Activated naive CD4-positive, alpha-beta T cell treated with anti-CD3 and anti-CD28 coated beads, Interleukin-2, amount 10 ng/mL, durations not matched to agents 7 days and 5 days (primary cell): ENCODE measurements at places on chromosomes 5 and 9.
A peak's percentile ranks its signal among the peaks of the same experiment; 100 is the strongest.

- no peak for DNase-seq
These were observed at the start of gene SGCD for GRCh38 chr5:156326718-156327259. Gene SGCD (plus strand): TSS chr5:156327164.

GRCh38 chr9:130589754-130590153, 10.4 kb downstream of the FUBP3 start:
- no peak for DNase-seq

DNA sequence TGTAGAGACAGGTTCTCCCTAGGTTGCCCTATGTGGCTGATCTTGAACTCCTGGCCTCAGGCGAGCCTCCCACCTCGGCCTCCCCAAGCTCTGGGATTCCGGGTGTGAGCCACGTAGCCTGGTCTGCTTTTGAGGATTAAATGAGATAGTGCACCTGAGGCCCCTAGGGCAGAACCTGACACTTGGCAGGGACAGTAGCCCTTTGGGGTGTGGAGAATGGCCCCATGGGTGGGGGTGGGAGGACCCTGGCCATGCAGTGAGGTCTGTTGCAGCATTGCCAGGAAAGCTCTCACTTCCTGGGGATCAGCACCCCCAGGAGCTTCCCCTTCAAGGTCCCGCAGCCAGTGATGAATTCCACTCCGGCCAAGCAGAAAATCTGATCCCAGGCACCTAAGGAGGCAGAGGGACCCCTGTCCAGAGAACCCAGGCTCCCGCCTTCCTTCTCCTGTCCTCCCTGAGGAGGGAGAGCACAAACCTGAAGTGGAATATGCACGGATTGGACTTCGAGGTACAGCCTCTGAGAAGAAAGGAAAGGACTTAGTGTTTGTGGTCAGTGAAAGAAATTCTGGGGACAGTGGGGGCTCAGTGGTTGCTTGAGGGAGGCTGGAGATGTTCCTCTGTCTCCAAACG, 73.9 kb upstream of the UNC5A start:
- DNase-seq, result no peak

DNA sequence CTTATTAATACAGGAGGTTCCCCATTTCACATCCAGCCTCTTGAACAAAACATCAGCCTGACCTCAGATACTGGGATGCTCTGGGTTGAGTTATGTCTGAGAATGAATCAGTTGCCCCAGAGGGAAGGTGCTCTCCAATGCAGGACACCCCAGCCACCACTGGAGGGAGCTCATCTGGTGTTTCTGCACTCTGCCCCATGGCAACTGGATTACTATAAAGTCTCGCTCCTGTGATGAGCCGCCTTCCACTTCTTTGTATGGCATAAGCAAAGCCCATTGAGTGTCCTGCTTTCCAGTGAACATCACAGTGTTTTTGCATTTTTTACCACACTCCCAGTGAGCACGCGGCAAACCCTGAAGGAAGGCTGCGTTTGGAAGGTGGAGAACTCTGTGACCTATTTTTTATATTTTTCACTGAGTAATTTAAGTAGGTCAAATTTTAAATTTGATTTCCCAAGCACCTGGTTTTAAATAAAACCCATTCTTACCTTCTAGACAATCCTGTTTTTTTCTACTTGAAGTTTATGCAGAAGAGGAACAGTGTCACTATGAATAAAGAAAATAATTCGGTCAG, 176.9 kb upstream of the WWC1 start:
- DNase-seq, result peak; percentile 61

DNA sequence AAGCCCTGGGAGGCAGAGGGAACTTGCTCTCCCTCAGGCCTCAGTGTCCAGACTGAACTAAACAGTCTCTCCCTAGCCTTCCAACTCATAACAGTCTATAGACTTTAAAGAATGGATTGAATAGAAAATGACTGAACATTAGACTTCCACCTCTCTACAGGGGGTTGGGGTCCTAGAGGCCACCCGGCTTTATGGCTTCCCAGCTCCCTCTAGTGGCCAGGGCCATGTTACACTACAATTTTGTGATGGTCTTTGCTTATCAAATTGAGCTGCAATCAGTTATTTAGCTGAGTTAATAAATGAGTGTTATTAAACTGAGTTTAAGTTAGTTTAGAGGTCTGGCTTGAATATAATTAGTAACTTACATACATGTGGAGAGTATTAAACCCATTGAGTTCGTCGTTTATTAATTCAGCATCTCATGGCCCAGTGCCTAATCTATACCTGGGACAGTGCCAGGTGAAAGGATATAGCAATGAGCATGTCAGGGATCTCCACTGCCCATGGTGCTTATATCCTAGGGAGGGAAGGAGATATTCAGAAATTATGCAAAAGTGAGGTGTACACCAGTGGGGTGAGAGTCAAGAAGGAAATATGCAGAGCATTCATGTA, 105.2 kb downstream of the SH3TC2 start:
- DNase-seq, result peak; percentile 57

DNA sequence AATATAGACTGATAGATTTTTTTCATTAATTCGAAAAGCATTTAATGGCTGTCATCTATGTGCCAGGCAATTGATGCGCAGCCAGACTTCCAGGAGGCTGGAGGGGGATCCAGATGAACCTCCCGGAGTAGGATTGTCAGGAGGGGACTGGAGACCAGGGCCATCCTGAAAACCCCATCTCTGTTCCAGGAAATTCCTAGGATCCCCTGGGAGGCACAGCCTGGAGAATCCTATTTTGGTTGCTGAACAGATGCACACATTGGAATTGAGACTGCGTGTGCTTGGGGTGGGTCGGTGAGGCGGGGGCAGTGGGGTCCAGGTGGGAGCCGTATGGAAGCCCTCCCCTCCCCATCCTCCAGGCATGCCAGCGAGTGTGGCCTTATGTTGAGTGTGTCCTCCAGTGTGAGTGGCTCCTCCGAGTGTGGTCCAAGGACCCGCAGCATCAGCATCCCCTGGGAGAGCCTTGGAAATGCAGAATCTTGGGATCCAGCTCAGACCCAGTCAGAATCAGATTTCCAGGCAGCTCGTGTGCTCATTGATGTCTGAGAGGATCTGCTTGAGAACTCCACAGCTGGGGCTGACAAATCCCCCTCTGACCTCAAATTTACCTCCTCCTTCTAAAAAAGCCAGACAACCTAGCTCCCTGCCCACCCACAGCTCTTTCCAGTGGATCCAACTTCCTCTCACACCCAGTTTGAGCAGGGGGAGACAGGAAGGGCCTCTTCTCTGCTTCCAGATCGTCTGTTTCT, 38.7 kb downstream of the ROPN1L start:
- no peak for DNase-seq

GRCh38 chr9:87233431-87233830, 264.2 kb upstream of the DAPK1 start:
- DNase-seq, result no peak

- DNase-seq, result no peak
These were observed 50.4 kb upstream of the SLC2A8 start for GRCh38 chr9:127346584-127346983.

GRCh38 chr9:136399176-136400037, 563 bp downstream of the SNAPC4 start:
- peak; percentile 57 for DNase-seq

GRCh38 chr9:10045598-10045997, 567.2 kb downstream of the PTPRD start:
- DNase-seq, result no peak

GRCh38 chr9:22170990-22171670, 162.0 kb upstream of the CDKN2B start:
- DNase-seq, result no peak

GRCh38 chr5:57635146-57635777, 152.7 kb upstream of the ACTBL2 start:
- no peak for DNase-seq

- peak; percentile 41 for DNase-seq
These were observed 18.7 kb downstream of the HSD17B4 start for GRCh38 chr5:119470851-119471451.

- no peak for DNase-seq
These were observed 106.5 kb upstream of the DMRT1 start for GRCh38 chr9:734831-735511.

DNA sequence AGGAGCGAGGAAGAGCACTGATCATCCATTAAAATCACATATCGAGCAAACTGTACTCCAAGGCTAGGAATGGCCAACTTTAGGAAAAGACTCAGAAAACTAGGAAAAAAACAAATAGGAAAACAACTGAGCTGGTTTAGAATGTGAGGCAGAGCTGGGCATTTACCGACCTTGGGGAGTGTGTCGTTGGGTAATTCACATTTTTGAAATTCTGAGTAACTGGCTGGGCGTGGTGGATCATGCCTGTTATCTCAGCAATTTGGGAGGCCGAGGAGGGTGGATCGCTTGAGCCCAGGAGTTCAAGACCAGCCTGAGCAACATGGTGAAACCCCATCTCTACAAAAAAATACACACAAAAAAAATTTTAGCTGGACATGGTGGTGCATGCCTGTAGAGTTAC, 70.1 kb downstream of the ZFAND5 start:
- no peak for DNase-seq
